ENCODE measurements at places on chromosomes 3 and 15. TPM values are rescaled to one million over a fixed set of nuclear protein-coding genes. Genes with fewer than 3 reads are reported as not detected.

The MRPS11 gene
- total RNA-seq = 121 TPM

The SLC28A1 gene
- 0.05 TPM for total RNA-seq

The C3orf22 gene
- total RNA-seq = not detected

The GREM1 gene
- 10.6 TPM for total RNA-seq

The ISLR gene
- total RNA-seq = 0.35 TPM

The DPH6 gene
- total RNA-seq = 12.7 TPM

The ISL2 gene
- 4.7 TPM for total RNA-seq

The SLC27A2 gene
- 35.5 TPM for total RNA-seq

The MLF1 gene
- 24.4 TPM for total RNA-seq
